Activated gamma-delta T cell treated with anti-CD3 and anti-CD28 coated beads, Interleukin-2, amount 50 U/mL, for 16 hours (primary cell): ENCODE measurements at places on chromosomes 16 and 17.
A peak's percentile ranks its signal among the peaks of the same experiment; 100 is the strongest.

DNA sequence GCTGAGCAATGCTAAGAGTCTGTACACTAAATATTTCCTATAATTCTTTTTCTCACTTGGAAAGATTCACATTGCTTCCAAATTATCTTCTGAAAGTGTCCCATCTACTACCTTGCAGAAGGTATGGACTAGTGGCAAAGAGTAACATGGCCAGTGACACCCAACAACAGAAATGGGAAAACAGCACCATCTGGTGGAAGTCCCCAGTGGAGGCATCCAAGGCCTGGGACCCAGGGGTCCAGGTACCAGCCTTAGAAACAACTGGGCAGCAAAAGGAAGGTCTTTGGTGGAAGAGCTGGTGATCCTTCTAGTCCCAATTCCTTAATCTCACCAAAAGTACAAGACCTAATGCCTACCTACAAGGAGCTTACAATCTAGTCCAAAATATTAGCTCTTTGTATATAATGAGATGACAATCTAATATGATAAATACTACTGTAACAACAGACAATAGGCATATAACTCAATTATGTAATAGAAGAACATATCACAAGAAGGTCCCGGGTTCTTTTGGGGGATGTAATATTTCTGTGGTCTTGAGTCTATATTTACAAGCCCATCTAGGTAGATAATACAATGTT is 55.3 kb downstream of the SKAP1 start:
- DNase-seq: peak; percentile 12

DNA sequence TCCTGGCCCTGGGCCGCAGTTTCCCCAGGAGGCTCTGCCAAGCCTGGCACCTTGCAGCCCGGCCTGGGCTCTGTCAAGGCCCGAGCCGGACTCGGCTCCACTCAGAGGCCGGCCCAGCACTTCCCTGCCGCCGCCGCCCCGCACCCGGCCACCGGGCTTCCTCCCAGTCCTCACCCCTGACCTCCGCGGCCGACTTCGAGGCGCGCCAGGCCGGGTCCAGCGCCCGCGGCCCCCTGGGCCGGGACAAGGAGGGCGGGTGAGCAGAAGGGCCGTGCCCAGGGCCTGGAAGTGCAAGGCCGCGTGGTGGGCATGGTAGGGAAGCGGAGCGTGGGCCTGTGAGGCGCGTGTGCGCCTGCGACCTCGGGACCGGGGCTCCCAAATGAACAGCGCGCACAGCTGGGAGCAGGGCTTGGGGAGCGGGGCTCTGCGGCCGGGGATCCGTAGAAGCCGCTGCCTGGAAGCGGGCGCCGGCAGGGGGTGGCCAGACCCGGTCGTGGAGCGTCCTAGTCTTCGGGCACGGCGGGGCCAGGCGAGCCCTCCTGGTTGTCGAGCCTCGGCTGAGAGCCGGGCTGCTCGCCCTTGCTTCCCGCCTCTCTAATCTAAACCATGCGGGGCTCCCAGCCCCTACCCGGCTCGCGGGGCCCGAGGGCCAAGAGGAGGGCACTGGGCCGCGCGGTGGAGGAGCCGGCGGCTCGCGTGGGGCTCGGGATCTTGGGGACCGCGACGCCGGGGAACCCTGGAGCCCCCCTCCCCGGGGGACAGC is 503 bp upstream of the TBX4 start:
- no peak for DNase-seq

- DNase-seq: no peak
Observed at GRCh38 chr17:45747911-45748310, 36.2 kb upstream of the CRHR1 start.

DNA sequence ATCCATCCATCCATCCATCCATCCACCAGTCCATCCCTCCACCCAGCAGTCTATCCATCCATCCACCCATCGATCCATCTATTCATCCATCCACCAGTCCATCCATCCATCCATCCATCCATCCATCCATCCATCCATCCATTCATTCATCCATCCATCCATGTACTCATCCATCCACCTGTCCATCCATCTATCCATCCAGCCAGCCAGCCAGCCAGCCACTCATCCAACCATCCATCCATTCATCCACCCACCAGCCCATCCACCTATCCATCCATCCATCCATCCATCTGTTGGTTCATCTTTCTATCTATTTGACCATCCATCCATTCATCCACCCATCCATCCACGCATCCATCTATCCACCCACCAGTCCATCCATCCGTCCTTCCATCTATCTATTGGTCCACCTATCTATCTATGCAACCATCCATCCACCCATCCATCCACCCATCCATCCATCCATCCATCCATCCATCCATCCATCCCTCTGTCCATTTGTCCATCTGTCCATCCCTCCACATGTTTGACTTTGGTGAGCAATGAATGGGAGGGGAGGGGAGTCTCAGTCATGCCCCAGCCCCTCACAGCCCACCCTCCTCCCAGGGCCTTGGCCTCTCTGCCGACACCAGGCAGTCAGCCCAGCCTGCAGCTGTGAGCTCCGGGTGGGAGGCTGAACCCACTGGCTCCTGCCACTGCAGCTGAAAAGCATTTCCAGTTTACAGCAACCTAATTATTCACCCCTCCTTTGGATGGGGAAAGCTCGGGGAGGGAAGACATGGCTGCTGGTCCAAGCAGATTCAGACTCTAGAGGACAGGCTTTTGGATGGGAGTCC is 38.1 kb upstream of the SSTR5 start:
- no peak for DNase-seq

- no peak for DNase-seq
Observed at GRCh38 chr16:68015681-68016080, at the start of gene DPEP2NB. Gene DPEP2NB (minus strand): TSS chr16:68015911. CDS start chr16:68015770, 141 bp downstream.

GRCh38 chr17:35898283-35899070 is 18.3 kb upstream of the CCL5 start:
- peak; percentile 65 for DNase-seq

- DNase-seq: no peak
Observed at GRCh38 chr17:40577611-40578065, 12.4 kb upstream of the CCR7 start.

GRCh38 chr17:79361221-79361734 is 249.6 kb downstream of the RBFOX3 start:
- DNase-seq: no peak

- peak; percentile 33 for DNase-seq
Observed at GRCh38 chr17:28953444-28954118, 2.3 kb upstream of the PHF12 start.

GRCh38 chr17:7687072-7687907 is at the start of gene TP53:
Gene TP53 (minus strand): TSS chr17:7687490. CDS start chr17:7676594, 10,896 bp downstream.
- peak; percentile 84 for DNase-seq

DNA sequence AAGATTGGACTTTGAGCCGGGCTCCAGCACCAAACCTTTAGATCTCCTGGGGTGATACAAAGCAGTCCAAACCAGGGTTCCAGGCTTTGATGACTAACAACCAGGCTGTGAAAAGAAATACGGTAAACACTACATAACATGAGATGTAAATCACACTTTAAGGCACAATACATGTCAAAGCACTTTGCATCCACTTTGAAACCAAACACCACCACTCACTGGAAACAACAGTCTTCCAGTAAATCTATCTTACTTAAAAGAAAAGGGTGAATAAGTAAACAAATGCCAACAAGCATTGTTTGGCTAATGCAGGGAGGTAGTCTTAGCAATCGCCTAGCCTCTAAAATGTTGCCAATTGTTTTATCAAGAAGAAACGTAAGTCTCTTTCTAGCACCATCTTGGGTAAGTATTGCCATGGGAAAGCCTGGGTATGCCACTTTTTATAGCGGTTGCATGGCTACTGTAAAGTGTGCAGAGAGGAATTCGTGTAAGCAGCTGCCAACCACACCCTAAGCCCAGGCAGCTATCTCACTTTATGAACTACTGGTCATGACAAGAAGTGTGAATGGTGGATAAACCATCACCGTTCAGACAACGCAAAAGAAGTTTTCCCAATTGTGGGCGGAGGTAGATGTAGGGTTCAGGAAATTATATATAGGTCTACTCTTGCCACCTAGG is 267.4 kb upstream of the PSMD7 start:
- DNase-seq: no peak

- no peak for DNase-seq
Observed at GRCh38 chr17:80963812-80964543, 27.7 kb upstream of the CHMP6 start.

- DNase-seq: no peak
Observed at GRCh38 chr16:69351309-69352027, at the start of gene TMED6. Gene TMED6 (minus strand): TSS chr16:69351786. CDS start chr16:69351753, 33 bp downstream.

- DNase-seq: no peak
Observed at GRCh38 chr17:80274331-80274730, 13.7 kb downstream of the RNF213 start.

DNA sequence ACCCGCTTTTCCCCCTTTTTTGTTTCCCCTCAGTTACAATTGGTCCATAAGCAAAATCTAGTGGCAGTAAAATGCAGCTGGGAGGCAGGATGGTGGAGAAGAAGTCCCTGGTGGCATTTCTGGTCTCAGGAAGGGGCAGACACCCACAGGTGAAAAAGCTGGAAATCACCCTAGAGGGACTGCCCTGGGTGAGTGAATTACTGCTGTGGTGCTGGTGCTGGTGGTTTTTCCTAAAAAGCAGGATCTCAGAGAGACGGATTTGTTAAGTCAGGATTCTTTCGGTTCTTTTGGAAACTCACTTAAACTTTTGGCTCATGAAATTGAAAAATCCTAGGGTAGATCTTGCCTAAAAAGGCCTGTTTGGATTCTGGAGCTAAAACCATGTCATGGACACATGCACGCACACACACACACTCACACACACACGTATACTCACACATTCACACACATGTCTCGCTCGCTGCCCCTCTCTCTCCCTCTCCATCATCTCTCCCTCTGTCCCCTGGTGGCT is 65.8 kb downstream of the NKD1 start:
- DNase-seq: no peak

GRCh38 chr16:66920299-66920590 is 1.6 kb upstream of the CDH16 start:
- DNase-seq: no peak

DNA sequence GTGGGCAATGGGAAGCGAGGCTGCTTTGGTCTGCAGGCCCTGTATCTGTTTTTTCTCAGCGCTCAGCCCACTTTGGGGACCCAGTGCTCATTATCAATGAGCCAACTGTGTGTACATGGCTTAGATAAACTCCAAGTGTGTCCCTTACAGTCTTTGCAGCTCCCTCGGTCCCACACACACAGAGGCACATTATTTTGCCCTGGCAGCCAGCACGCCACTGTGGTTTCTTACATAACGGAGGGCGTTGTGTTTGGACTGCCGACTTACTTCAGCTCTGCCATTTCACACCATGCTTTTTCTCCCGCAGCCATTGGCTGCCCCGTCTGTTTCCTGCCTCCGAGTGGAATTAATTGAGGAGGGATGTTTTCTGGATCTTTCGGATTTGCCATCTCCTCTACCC is 56.5 kb upstream of the CLEC18A start:
- no peak for DNase-seq

- DNase-seq: no peak
Observed at GRCh38 chr17:18356624-18357023, 6.7 kb downstream of the SHMT1 start.

- DNase-seq: no peak
Observed at GRCh38 chr17:17902877-17903276, 66.1 kb upstream of the SREBF1 start.

- no peak for DNase-seq
Observed at GRCh38 chr16:81457326-81458133, 12.9 kb downstream of the CMIP start.

DNA sequence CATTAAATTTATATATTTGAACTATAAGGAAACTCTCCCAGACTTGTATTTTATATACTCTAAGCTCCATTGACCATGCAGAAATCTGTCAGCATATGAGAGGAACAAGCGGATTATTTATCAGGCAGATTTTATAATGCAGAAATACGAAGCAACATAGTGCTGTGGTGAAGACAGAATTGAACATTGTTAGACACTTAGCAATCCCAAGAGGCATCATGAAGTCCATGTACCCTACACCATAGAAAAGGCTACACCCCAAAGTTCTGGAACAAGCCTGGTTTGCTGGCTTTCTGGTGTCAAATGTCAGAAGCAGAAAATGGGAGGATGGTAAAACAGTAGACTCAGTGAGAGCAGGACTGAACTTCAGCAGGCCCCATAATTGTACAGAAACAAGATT is 241.1 kb downstream of the PRKCA start:
- no peak for DNase-seq

DNA sequence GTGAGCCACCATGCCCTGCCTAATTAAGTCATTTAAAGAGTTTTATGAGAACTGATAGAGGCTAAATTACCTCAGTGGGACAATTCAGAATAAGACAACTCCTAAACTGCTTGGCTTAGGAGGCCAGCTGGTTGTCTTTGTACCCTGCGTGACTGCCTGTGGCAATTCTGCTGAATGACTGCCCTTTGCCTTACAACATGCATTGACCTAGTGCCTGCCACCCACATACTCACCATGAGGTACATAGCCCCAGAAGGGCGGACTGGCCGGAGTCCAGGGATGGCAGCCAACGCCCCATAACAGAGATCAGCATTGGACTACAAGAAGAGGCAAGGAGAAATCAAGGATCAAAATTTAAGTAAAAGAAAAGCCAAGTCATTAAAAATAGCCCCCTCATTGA is 7.3 kb downstream of the TAT start:
- no peak for DNase-seq

DNA sequence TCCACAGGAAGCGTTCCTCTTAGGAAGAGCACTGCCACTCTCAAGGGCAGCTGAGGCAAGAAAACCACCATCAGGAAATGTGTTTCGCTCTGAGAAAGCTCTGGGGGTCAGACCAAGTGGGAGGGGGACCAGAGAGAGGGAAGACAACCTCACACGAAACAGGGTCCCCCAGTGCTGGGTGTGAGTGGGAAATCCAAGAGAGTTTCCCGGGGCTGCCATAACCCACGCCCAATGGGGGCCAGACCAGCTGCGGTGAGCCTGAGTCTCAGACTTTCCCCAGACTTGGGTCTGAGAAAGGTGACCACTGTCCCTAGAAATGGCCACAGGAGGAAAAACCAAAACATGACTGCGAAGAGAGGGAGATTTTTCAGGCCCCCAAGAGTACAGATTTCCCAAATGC is 14.5 kb downstream of the DNAH17 start:
- DNase-seq: no peak

DNA sequence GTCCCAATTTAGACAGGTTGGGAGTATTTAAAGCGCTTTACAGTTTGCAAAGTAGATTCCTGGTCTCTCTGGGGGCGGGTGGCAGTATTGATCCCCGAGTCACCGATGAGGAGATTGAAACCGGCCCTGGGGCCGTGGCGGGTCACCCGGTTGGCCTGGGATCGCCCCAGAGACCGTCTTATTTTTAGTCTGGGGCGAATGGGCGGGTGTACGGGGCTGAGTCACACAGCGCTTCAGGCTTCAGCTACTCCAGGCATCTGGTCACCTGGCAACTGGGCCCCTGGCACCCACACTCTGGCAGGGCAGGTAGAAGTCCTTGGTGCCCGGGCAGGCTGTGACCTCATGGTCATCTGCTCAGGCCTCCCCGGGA is 669 bp downstream of the MIEF2 start:
- DNase-seq: no peak

DNA sequence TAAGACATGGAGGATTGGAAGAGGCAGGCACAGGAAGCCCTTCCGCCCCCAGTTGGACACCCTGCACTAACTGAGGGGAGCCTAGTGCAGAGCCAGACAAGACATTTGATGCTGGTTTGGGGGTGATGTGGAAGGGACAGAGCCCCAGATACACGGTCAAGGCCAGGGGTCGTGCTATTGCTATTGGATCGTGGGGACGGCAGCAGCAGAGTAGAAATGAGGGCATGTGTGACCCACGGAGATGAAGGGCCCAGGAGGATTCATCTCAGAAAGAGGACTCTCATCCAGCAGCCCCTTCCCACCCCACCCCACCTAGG is 2.0 kb upstream of the VAMP2 start:
- no peak for DNase-seq

GRCh38 chr17:37082985-37083384 is 134.2 kb downstream of the AATF start:
- DNase-seq: no peak
